ENCODE measurements at places on chromosomes 6 and 20.

- no peak for DNase-seq
Measured at GRCh38 chr6:116631379-116631990, 15.2 kb downstream of the RSPH4A start.

DNA sequence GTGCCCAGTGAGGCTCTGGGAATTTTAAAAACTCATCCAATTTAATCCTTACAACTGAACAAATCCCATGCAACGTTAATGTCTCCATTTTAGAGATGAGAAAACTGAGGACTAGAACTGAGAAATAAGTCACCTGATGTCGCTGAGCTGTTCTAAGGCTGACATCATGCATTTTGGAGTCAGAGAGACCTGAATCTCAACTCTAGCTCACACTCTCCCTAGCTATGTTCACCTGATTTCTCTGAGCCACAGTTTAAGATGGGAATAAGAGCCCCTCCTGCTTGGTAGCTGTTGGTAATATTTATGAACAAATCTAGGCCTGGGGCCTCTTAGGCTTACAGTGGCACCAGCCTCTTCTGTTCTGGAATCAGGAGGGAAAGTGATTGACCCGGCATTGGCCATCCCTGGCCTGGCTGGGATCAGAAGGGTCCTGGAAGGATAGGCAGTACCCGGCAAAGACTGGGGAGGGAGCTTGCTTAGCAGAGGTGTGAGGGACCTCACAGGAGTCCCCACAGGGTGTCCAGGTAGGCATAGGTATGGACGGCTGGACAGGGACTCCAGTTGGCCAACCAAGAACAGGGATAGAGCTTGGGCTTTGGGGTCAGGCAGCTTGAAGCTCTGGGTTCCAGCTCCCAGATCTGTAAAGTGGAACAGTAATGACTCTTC lies 18.8 kb upstream of the CSNK2A1 start:
- no peak for DNase-seq

GRCh38 chr6:48695872-48696271 lies 584.9 kb upstream of the PTCHD4 start:
- no peak for DNase-seq

DNA sequence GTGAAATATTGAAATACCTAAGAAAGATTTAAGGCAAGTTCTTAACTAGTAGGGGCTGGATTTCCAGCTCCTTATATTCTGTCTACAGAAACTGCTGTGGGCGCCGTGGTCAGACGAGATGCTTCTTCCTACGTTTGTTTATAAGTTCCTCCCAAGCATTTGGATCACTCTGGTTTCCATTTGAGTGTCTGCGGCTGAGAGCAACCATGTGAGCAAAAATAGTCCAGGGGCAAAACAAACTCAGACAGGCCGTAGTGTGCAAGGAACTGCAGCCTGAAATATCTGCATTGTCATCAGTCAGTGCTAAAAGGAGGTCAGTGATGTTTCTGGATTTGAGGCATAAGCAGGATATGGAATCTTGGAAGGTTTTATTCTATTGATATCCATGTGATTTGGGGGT lies 485.9 kb upstream of the JAG1 start:
- peak; percentile 71 for DNase-seq

GRCh38 chr6:154179434-154179833 lies 140.4 kb downstream of the OPRM1 start:
- no peak for DNase-seq

DNA sequence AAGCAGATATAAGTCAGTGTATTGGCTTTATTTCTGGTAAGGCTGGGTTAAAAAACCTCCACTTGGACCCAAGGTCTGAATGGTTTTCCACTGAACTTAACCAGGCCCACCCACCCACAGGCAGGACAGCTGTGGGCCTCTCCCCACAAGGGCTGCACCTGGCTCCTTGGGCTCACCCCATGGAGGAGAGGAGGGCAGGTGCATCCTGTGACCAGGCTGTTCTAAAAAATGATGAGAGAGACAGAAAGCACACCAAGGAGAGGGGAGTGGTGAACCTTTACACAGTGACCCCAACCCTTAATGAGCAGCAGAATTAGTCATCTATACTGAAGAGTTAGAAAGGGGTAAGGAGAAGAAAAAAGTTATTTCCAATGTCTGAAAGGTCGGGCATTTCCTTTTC lies 34.5 kb upstream of the DUSP22 start:
- DNase-seq: no peak

GRCh38 chr6:139436200-139436956 lies 61.9 kb upstream of the CITED2 start:
- DNase-seq: no peak

GRCh38 chr6:124131259-124131658 lies 327.6 kb downstream of the NKAIN2 start:
- no peak for DNase-seq

GRCh38 chr6:170583756-170584180 lies 669 bp downstream of the PDCD2 start:
- peak; percentile 7 for DNase-seq

DNA sequence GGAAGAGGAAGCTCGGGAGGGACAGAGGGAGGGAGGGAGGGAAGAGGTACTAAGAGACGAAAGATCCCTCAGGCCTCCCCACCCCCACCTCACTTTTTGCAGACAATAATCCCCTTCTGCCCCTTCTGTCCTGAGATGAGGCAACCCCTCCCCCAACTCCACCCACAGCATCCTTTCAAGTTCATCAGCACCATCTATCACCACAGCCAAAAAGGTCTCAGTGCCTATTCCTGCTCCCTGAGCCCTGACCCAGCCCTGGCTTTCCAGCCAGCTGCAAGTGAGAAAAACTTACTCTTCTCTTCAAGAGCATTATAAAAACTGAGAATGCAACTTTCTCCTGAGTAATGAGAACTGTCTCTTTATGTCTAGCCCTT lies 133.2 kb upstream of the LRFN2 start:
- no peak for DNase-seq

- DNase-seq: no peak
Measured at GRCh38 chr6:14759976-14760672, 485.7 kb upstream of the JARID2 start.

DNA sequence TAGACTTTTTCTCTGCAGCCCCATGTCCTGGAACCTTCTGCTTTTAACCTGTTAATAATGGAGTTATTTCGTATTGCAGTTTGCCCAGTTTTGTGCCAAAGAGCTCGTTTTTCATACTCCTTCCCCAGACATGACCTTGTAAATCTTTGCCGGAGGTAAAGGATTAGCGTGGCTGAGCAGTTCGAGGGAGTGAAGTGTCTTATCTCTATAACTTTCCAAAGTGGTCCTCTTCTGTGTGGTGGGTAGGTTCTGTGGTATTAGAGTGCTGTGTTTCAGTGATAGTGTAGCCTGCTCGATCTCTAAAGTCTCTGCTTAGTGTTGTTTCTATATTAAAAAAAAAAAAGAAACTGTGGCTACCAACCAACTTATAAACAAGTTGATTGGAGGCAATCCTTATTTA lies 67.5 kb downstream of the FARS2 start:
- no peak for DNase-seq

- DNase-seq: no peak
Measured at GRCh38 chr6:166862287-166862977, 93.9 kb downstream of the RNASET2 start.

DNA sequence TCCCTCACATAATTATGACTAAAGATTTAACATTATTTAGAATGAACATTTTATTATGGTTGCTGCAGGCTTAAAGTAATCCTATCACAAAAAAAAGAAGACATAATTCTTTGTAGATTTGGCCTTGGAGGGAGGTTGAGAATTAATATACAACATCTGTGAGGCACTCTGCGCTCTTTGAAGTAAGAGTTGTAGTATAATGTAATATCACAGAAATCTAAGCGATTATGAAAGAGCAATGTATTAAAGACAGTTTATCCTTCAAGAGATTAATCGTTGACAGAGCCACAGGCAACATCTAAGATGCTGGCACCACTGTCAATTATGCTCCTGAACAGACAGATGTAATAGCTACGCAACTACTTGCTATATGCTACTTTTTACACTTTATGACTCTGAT lies 946.8 kb downstream of the GRIK2 start:
- DNase-seq: no peak

- DNase-seq: peak; percentile 74
Measured at GRCh38 chr6:4303638-4304037, 168.3 kb upstream of the ECI2 start.

DNA sequence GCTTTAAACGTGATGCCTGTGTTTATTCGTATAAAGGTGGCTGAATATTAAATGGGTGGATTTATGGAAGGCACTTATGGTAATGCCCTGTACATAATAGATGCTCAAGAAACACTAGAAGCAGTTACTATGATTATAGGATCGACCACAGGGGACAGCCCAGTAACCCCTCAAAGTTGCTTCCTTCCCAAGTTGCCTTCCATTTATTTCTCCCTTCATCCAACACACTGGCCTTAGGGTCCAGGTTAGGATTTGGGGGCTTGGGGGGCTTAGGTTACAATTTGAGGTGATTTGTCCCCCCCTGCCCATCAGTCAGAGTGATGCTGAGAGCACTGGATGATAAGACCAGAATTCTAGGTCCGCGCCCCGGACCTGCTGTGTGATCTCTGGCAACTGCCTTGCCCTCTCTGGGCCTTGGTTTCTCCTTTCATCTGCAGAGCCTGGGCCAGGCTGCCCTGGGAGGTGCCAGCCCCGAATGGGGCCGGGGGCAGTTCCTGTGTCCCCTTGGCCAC lies 101.5 kb downstream of the CEBPB start:
- no peak for DNase-seq

All from inflammatory macrophage treated with lipopolysaccharide for 4 hours (primary cell).